ENCODE measurements at places on chromosomes 7 and 10.

- no peak for DNase-seq
Measured at GRCh38 chr7:74572301-74572979, 85.1 kb upstream of the GTF2I start.

- no peak for DNase-seq
Measured at GRCh38 chr7:136234040-136234439, 256.9 kb upstream of the MTPN start.

DNA sequence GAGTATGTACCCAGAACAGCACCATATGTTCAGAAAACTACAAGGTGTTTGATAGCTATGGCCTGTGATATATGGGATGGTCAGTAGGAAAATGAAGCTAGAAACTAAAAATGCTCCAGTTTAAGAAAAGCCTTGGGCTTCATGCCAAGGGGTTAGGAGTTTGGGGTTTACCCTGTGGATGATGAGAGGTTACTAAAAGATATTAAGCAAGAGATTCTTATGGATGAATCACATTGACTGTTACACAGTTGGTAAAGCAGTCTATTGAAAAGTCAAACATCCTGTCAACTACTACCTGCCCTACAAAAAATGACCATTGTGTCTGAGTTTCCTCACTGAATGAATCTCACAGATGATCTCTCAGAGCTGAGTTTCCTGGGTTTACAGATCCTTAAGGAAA lies 166.2 kb upstream of the INHBA start:
- no peak for DNase-seq

- no peak for DNase-seq
Measured at GRCh38 chr10:114649217-114649903, 8.7 kb downstream of the ABLIM1 start.

GRCh38 chr7:66921396-66921917 lies 432 bp downstream of the TMEM248 start:
- no peak for DNase-seq

DNA sequence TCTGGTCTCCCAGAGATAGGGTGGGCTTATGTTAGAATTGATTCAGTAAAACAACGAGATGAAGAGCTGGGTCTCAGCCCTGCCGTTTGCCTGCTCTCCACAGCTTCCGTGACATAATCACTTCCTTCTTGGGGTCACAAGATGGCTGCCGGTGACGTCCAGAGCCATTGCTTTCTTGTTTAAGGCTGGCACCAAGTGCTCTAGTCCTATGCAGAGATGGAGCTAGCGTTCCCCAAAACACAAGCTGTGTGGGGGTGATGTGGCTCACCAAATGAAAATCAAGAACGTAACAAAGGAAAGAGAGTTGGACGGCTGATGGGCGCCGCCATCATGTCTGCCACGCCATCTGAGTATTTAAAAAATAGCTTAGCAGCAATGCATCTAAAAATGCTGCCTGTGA lies 296.1 kb downstream of the CAMK1D start:
- no peak for DNase-seq

DNA sequence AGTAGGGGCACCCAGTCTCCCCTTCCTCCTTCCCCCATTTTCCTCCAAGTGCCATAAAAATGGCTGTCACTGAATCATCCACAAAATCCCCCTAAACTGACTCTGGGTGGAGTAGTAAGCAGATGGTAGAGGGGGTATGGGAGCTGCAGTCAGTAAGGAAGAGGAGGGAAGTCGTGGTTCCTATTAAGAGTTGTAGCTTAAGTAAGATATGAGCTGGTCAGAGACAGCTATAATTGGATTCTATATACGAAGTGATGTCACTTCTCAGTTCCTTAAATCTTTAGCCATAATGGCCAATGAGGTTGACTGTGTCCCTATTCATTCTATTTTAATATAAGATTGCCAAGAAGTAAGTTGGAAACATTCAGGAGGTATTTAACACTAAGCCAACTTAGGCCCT lies 131.7 kb downstream of the SLC16A9 start:
- DNase-seq: no peak

DNA sequence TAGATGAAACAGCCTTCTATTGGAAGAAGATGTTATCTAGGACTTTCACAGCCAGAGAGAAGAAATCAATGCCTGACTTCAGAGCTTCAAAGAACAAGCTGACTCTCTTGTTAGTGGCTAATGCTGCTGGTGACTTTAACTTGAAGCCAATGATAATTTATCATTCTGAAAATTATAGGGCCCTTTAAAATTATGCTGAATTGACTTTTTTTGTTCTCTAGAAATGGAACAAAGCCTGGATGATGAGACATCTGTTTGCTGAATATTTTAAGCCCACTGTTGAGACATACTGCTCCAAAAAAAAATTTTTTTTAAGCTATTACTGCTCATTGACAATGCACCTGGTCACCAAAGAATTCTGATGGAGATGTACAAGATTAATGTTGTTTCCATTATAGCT lies 189.2 kb downstream of the MBL2 start:
- DNase-seq: no peak

- DNase-seq: no peak
Measured at GRCh38 chr7:87107949-87108776, 44.1 kb upstream of the DMTF1 start.

- no peak for DNase-seq
Measured at GRCh38 chr7:14858410-14858809, 44.1 kb downstream of the DGKB start.

- no peak for DNase-seq
Measured at GRCh38 chr10:118204292-118204943, 137.7 kb downstream of the FAM204A start.

- DNase-seq: no peak
Measured at GRCh38 chr10:101489355-101489754, 98.7 kb downstream of the POLL start.

DNA sequence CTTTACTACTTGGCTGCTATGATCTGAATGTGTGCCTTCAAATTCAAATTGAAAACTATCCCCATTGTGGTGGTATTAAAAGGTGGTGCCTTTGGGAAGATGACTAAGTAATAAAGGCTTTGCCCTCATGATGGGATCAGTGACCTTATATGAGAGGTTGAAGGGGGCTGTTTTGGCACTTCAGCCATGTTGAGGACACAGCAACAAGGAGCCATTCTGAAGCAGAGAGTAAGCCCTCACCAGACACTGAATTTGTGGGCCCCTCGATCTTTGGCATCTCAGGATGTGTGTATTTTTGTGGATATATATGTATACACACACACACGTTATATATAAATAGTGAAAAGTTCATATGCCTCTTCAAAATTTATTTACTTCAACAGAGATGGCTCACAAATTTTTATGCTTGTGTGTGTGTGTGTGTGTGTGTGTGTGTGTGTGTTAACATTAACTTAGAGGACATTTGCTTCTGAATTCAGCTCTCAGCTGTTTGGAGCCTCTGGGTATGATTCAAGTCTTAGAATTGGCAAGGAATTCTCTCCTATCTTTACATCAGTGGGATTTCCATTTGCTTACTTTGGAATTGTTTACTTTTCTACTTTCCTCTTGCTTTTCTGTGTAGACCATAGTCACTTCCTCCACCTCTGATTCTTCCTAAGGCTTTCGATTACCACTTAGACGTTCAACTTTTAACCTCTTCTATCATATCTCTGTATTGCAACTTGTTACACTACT lies 66.6 kb downstream of the MAGI2 start:
- no peak for DNase-seq

DNA sequence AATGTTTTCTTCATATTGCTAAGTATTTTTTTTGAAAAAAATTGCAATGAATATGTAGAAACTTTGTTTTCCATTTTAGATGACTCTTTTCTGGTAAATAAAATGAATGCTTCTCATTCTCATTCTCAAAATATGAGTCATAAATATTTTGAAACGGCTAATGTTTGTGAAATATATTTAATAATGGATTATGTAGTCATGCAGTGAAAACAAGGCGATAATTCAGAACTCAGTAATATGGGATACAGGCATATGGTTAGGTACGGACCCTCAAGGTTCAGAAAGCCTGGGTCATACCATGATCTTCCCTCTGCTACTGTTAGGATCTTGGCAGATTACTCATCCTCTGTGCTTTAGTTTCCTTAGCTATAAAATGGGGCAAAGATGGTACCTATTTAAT lies 46.2 kb upstream of the SLC39A12 start:
- DNase-seq: no peak

GRCh38 chr10:61541960-61542359 lies 88.8 kb upstream of the TMEM26 start:
- no peak for DNase-seq

- DNase-seq: no peak
Measured at GRCh38 chr10:117674646-117675045, 132.1 kb downstream of the EMX2 start.

DNA sequence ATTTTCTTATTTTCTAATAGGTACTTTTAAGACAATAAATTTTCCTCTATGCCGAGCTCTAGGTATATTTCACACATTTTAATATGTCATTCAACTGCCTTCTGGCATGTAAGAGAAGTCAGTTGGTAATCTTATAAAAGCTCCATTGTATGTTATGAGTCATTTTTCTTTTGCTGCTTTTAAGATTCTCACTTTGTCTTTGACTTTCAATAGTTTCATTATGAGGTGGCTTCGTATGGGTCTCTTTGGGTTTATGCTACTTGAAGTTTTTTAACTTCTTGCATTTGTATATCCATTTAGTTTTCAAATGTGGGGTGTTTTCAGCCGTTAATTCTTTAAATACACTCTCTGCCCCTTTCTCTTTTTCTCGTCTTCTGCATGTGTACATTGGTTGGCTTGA lies 80.5 kb downstream of the ABCA13 start:
- no peak for DNase-seq

GRCh38 chr7:87709258-87709657 lies 81.1 kb downstream of the RUNDC3B start:
- DNase-seq: no peak

- DNase-seq: no peak
Measured at GRCh38 chr7:68381731-68382130, 1216.5 kb upstream of the AUTS2 start.

- DNase-seq: no peak
Measured at GRCh38 chr7:110375068-110375467, 715.9 kb upstream of the LRRN3 start.

GRCh38 chr7:141193066-141193465 lies 119.2 kb downstream of the TMEM178B start:
- DNase-seq: no peak

GRCh38 chr10:110865186-110865808 lies 6.4 kb upstream of the PDCD4 start:
- no peak for DNase-seq

- DNase-seq: peak; percentile 60
Measured at GRCh38 chr10:15168291-15168785, at the start of gene NMT2. NMT2 (minus strand) TSS chr10:15168693; CDS start chr10:15168612, 81 bp downstream.

GRCh38 chr7:100413346-100413745 lies 15.2 kb downstream of the ZCWPW1 start:
- DNase-seq: no peak
